ENCODE measurements at places on chromosomes 5 and 9.

- no peak for DNase-seq
These were observed 102.4 kb downstream of the PCSK1 start for GRCh38 chr5:96330530-96331140.

DNA sequence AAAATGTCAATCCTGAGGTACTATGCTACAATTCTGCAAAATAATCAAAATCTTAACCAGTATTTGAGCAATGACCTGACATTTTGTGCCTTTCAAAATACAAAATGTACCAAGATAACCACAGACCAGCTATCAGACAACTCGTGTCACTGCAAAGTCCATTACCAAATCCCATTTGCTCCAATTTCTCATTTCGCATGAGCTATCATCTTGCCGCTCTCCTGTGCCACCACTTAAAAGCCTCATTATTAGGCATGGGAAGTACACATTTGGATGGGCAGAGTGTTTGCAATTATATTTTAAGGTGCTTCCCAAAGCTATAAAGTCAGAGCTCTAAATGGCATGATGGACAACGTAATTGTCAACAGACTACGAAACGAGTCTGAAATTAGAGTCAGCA lies 205.2 kb downstream of the AGTPBP1 start:
- DNase-seq = no peak

DNA sequence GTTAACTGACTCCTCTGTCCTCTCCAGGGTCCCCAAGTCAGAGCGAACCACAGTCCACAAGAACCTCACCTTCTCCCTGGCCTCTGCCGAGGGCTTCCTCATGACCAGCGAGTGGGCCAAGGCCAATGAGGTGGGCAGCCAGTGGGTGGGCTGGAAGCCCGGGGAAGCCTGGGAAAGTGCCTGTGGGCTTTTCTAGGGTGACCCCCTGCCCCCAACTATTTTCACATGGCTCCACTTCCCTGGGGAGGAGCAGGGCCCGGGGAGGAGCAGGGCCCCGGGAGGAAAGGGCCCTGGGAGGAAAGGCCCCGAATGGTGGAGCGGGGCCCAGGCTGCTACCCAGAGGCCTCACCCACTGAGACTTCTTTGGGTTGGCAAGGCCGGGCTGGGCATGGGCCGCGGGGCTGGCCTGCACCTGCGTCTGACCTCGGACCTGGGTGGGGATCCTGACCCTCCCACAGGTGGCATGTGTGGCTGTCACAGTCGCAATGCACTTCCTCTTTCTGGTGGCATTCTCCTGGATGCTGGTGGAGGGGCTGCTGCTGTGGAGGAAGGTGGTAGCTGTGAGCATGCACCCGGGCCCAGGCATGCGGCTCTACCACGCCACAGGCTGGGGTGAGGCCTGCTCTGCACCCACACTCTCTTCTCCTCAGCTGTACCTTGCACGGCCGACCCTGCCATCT lies 17.9 kb downstream of the ADGRD2 start:
- DNase-seq = no peak

DNA sequence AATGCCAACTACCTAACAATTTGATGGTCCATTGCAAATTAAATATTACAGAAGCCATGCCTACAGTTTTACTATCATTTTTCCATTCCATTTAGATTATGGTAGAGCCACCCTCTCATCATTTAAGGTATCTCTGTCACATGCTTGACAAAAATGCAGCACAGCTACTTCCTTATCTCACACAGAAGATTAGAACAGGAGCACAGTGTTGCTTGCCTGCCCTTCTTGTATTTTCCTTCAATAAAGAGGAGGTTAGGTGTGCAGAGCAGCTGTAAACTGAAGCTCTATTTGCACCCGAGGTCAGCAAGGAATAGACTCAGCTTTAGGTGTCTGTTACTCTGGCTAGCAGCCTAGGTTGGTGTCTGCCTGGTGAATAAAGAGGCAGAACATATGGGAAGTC lies 51.5 kb upstream of the ATP10B start:
- DNase-seq = no peak

DNA sequence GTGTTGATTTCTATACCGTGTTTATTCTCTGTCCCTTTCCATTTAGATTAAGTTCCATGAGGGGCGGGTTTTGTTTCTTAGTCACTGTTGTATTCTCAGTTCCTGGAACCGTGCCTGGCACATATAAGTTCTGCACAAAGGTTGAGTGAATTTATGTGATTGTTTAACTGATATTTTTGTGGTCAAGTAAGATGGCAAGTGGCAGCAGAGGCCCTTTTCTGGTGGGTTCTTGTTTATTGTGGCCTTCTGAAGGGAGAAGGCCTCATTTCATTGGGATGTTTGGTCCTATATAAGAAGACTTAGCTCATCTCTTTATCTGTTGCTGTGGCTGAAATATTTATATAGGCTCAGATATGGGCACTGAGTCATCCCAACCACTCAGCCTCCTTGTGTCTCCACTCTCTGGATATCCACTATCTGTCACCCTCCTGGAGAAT lies 262.5 kb downstream of the PSAT1 start:
- DNase-seq = no peak

DNA sequence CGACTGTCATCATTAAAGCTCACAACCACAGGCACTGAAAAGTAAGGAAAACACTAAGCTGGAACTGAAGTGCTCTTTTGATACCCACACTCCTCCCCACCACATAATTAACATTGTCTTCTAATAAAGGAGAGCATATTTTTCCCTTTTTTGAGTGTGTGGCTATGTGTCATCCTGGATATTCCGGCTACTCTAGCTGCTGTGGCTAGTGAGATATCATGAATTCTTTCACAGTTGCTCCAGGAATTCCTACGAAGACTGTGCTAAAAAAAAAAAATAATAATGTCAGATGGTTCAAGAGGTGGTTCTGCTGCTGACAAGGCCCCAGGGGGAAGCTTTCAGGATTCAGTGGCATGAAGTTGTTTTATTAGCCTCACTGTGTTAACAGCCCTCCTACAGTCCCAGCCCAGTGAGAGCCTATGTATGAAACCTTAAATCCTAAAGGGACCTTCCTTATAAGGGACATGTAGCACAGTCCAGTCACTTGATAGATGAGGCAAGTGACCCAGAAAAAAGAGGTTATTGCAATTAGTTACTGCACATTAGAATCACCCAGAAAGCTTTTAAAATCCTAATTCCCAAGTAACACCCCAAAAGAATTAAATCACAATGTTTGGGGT lies 46.6 kb downstream of the TMEM252 start:
- DNase-seq = no peak

GRCh38 chr5:159978358-159978757 lies 30.6 kb upstream of the TTC1 start:
- no peak for DNase-seq

DNA sequence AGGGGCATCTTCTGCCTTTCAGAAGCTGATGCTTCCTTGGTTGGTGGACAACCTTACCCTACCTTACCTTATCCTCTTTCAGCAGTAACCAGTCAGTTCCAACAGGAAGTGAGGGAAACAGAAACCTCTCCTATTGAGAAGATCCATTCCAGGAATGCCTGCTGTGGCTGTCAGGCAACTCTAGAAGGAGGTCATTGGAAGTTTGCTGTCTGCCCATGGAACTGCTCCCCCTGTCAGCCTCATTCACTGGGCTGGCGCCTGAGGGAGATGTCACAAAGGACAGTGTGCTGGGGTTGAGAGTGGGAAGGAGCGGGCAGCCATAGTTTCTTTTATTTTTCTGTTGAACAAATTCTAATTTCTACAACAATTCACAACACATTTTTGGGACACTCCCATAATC lies 54.7 kb downstream of the IRX1 start:
- DNase-seq = no peak

GRCh38 chr9:122383992-122384461 lies 13.2 kb downstream of the PTGS1 start:
- no peak for DNase-seq

DNA sequence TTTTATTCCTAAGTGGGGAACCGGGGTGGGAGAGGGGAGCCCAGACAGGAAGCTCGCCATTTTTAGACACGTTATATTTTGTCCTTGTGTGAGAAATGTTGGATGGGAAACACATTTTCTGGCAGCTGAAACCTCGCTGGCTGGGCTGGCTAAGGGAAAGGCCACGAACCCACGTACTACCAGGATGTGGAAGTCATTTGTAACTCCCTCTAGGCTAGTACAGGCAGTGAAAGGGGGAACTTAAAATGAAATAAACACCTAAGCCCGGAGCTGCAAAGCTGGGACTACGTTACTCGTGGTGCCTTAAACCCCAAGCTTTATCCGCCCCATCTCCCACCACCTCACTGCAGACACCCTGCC lies 42.5 kb downstream of the TMEM174 start:
- no peak for DNase-seq

DNA sequence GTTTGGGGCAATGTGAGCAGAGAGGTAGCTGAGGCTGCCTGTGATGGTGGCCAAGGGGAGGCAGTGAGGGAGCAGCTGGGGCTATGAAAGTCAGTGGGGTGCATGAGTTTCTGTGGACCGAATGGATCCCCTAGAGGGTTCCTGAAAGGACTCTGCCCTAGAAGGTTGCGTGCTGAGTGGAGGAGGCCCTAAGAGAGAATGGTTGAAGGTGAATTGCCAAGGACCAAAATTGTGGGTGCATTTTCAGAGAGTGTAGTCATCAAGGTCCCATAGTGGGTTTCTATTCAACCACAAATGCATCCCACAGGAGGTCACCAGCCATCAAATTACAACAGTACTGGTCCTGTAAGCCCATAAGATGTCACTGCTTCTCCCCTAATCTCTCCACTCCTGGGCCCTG lies 298.3 kb downstream of the CDK5RAP2 start:
- DNase-seq = no peak

- DNase-seq = no peak
These were observed 347.9 kb downstream of the CDH9 start for GRCh38 chr5:26690511-26690910.

DNA sequence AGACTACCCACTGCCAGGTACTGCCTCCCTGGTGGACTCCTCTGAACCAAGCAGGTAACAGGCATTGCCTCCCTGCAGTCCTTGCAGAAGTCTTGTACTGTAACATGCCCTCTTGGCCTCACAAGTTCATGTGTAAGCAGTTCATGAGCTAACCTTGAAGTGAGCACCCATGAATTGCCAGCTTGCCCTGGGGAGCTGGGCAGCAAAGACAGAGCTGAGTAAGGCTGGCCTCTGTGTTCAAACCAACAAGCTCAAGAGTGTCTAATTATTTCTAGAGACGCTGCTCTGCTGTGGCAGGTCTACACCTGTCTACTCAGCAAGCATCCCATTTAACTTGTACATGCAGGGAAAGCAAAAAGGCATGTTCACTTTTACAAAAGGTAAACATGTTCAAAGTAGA lies 113.5 kb downstream of the FEM1C start:
- no peak for DNase-seq

- no peak for DNase-seq
These were observed 181.5 kb upstream of the OR13F1 start for GRCh38 chr9:104322596-104322995.

- no peak for DNase-seq
These were observed 187.0 kb downstream of the FANCC start for GRCh38 chr9:95130484-95130883.

GRCh38 chr9:126613651-126614050 lies at the start of gene LMX1B:
Gene LMX1B (plus strand): TSS chr9:126613928. CDS start chr9:126614450, 522 bp downstream.
- DNase-seq = no peak

GRCh38 chr9:79651251-79651795 lies 79.6 kb downstream of the TLE4 start:
- DNase-seq = no peak

DNA sequence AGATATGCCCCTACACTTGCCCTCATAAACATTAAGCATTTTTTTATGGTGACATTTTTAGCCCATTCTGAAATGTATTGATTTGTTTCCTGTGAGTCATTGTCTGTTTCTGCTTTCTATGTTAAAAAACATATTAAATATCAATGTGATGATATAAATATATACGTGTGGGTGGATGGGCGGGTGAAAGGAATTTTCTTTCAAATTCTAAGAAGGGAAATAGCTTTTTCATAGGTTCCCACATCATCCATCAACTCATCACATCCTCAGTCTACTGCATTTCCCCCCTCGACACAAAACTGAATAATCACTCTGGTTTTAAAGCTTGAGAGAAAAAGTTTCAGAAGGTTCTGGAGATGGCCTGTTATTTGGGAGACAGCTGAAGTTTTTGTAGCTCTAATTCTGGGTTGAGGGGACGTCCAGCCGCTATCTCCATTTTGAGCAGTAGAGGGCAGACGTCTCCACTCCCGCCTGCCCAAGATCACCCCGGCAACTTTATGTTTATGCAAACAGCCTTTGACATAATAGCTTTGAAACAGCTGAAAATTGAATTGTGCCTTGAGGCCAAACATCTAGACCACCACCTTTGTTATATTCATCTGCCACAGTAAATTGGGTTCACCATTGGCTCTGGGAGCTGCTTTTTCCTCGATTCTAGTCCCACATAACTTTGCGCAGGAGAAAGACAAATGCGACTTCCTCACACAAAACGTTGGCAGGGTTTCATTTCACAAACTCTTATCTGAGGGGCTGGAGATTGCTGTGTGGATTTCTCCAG lies 216.2 kb upstream of the CLINT1 start:
- DNase-seq = peak; percentile 4

GRCh38 chr5:132497488-132497997 lies 7.0 kb upstream of the IRF1 start:
- DNase-seq = no peak

GRCh38 chr9:13787234-13787833 lies 507.8 kb upstream of the MPDZ start:
- no peak for DNase-seq

- DNase-seq = no peak
These were observed 16.3 kb downstream of the C9orf57 start for GRCh38 chr9:72044095-72044494.

GRCh38 chr5:134127376-134127861 lies 12.9 kb downstream of the TCF7 start:
- peak; percentile 62 for DNase-seq

DNA sequence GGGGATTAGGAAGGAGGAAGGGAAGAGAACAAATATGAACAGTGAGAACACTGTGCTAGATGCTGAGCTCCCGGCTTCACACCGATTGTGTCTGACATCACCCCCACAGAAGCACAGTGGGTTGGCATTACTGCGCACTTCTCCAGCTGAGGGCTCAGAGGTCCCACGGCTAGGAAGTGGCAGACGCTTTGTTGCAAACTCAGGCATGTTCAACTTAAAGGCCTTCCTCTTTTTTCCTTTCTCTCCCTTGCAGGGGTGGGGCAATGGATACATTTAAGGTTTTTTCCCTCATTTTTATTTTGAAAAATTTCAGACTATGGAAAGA lies 15.5 kb upstream of the SHB start:
- DNase-seq = no peak
